ENCODE measurements at places on chromosomes 2 and 18.

GRCh38 chr2:128664499-128664971 is 345.9 kb upstream of the HS6ST1 start:
- DNase-seq, result peak; percentile 16

- DNase-seq, result peak; percentile 64
These were observed 6.5 kb downstream of the SPR start for GRCh38 chr2:72893594-72894319.

GRCh38 chr2:195543063-195543462 is 114.0 kb upstream of the SLC39A10 start:
- DNase-seq, result no peak

DNA sequence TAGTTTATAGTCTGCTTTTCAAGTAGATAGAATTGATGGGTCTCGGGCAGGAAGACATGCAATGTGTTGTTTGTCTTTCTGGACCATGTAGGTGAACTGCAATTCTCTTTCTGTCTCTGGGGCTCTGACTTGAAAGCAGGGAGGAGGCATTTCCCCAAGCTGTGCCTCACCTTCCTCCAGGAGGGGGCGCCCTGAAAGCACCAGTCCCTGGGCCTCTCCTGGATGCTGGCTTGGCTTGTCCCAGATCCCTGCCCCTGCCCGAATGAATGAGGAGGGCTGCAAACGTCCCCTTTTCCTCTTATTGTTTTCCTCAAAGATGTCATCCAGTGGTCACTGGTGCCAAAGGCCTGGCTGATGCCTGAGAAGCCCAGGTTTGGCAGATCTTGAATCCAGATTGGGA is 270.6 kb downstream of the CELF4 start:
- DNase-seq, result peak; percentile 72

DNA sequence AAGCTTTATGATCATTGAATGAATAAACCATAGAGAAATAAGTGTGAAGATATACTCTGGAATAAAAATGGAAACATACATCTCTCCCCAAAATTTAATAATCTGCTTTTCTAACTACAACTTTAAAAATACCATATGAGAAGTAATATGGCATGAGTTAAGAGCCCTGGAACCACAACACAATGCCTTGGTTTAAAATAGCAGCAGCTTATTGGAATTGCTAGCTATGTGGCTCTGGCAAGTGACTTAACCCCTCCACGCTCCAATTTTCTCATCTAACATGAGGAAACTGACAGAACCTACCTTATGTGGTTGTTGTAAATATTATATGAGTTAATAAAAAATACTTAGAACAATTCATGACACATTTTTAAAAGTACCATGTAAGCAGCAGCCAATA is 76.4 kb downstream of the VPS54 start:
- no peak for DNase-seq

DNA sequence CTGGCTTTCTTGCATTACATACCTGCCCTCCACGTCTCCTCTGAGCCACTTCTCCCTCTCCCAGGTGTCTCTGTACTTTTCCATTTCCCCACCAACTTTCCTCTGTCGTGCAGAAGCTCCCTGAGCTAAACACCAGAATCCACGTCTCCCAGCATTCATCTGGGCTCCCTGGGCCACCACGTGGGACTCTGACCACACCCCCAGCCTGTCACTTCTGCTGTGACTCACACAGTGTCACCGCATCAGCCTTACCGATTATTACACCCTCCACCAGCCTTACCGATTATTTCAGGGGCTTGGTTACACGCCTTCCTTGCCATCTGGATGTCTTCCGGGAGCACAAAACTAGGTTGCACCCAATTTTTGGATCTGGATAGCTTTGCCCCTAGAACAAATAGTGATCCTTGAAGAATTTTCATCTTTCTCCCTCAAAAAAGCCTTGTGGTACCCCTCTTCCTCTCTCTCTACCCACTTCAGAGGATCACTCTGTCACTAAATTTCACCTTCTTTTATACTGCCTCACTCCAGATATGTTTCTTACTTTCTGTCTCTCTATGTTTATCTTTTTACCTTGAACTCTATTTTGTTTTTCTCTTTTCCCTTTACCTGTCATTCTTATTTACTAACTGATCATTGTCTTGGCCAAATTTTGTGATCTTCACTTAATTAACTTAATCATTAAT is 136.9 kb upstream of the CAB39 start:
- DNase-seq, result no peak

GRCh38 chr18:56235071-56235470 is 403.3 kb downstream of the TXNL1 start:
- DNase-seq, result no peak

GRCh38 chr2:67548317-67549201 is 151.4 kb downstream of the ETAA1 start:
- DNase-seq, result no peak

DNA sequence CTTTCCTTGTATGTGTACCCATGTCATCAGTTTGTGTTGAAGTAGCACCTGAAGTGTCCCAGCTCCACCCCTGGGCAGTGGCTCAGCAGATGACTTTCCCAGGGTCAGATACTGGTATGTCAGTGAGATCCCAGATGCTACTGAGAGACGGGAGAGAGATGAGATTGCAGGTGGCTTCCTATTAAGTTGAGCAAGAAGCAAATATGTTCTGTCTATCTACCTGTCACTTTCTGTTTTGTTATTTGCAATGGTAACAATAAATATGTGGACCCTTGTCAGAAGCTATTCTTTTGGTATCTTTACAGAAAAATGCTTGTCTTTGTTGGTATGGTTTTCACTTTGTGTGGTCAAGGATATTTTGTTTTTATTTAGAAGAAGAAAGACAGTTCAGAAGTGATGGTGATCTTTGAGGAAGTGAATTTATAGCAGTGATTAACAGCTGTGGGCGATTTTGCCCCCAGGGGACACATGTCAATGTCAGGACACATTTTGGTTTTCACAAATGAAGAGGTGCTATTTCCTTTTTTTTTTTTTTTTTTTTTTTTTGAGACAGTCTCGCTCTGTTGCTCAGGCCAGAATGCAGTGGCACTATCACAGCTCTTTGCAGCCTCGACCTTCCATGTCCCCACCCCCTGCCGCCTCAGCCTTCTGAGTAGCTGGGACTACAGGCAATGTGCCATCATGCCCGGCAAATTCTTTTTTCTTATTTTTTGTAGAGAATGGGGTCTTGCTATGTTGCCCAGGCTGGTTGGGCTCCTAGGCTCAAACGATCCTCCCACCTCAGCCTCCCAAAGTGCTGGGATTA is 21.4 kb downstream of the MGAT5 start:
- DNase-seq, result no peak

- DNase-seq, result no peak
These were observed 70.8 kb upstream of the CDC42EP3 start for GRCh38 chr2:37742286-37742685.

GRCh38 chr2:128425731-128426620 is 107.3 kb upstream of the HS6ST1 start:
- DNase-seq, result no peak

GRCh38 chr2:144320491-144320890 is 199.4 kb downstream of the ZEB2 start:
- DNase-seq, result no peak

- no peak for DNase-seq
These were observed 64.0 kb upstream of the TRIB2 start for GRCh38 chr2:12652723-12653122.

- DNase-seq, result no peak
These were observed 286.8 kb upstream of the TRIB2 start for GRCh38 chr2:12429779-12430406.

DNA sequence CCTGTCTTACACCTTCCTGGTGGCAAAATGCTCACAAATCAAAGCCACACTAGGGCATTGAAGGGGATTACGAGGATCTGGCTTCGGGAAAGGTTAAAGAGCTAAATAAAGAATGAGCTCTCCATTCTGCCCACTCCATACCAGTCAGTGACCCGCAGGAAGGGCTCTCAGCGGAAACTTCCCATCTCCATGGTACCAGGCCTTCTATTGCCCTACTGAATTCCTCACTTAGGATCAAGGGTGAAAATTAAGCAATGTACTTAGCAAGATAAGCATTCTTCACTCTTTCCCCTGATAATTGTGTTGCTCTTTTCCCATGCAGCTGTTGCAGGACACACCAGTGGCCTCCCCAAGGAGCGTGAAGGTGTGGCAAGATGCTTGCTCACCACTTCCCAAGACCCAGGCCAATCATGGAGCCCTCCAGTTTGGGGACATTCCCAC is 75.6 kb upstream of the TTC39C start:
- no peak for DNase-seq

DNA sequence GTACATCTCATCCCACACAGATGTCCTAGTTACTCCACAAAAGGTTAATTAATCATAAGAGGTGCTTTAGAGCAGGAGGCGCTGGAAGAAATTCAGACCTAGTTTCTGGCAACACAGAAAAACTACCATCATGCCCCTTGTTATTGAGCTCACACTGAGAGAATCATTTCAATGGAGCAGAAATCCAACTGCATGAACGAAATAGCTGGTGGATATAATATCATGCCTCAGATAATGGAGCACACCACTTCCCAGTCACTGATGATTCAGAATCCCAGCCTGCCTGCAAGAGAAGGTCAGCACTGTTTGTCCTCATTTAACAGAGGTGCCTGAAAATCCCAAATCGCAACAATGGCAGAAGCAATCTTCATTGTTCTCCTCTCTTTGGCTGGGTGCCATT is 125.8 kb upstream of the CREB1 start:
- DNase-seq, result no peak

- DNase-seq, result no peak
These were observed 8.5 kb upstream of the STK39 start for GRCh38 chr2:168255866-168256265.

GRCh38 chr2:127641133-127641532 is 4.8 kb upstream of the GPR17 start:
- DNase-seq, result no peak

DNA sequence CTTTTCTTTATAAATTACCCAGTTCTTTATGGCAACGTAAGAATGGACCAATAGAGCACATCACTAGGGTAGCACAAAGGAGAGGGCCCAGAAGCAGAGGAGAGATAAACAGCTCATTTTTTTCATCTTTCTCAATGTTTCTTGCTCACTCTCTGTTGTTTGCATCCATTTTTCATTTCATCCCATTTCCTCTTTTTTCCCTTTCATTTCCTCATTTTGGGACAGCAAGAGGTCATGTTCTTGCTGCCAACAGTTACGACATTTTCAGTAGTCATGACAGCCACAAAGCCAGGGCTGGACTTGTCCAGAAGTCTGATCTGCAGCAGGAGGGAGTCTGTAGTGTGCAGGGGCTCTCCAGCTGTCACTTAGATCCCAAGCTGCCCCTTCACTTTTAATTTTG is 52.7 kb upstream of the CYP1B1 start:
- no peak for DNase-seq

- DNase-seq, result no peak
These were observed 16.1 kb upstream of the GNAL start for GRCh38 chr18:11672846-11673454.

GRCh38 chr2:128323555-128323931 is 4.9 kb upstream of the HS6ST1 start:
- DNase-seq, result peak; percentile 15

GRCh38 chr2:14423145-14423906 is 209.2 kb upstream of the LRATD1 start:
- DNase-seq, result no peak

- DNase-seq, result no peak
These were observed 21.4 kb downstream of the DLGAP1 start for GRCh38 chr18:4433717-4434116.

GRCh38 chr2:165535471-165535870 is 66.0 kb downstream of the CSRNP3 start:
- no peak for DNase-seq

GRCh38 chr2:150388289-150388625 is 99.2 kb downstream of the RND3 start:
- no peak for DNase-seq

- no peak for DNase-seq
These were observed 62.4 kb downstream of the KLHL29 start for GRCh38 chr2:23447405-23447804.

- DNase-seq, result no peak
These were observed 150.8 kb downstream of the AQP4 start for GRCh38 chr18:26714739-26715138.

DNA sequence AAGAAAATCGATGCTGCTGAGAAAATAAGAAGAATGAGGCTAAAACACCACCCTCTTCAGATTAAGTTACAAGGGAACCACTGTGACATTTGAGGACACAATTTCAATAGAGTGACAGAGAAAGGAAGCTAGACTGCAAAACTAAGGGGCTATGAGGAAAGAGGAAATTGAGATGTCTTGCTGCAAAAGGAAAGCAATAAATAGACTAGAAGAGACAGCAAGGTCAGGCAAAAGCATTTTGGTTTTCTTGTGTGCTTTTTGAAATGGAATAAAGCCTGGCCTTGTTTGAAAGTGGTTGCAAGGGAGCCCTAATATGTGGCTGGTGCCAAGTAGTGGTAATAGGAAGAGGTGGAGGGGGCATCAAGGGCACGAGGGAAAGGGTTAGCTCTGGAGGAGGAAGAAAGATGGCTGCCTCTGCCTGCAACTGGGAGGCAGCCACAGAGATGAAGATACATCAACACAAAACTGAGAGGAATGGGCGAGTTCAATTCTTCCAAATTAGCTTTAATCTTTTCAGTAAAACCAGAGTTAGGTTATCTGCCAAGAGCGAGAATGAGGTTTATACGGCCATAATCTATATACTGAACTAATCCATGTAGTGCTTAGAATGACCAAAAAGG is 1.2 kb upstream of the MRO start:
- DNase-seq, result no peak

DNA sequence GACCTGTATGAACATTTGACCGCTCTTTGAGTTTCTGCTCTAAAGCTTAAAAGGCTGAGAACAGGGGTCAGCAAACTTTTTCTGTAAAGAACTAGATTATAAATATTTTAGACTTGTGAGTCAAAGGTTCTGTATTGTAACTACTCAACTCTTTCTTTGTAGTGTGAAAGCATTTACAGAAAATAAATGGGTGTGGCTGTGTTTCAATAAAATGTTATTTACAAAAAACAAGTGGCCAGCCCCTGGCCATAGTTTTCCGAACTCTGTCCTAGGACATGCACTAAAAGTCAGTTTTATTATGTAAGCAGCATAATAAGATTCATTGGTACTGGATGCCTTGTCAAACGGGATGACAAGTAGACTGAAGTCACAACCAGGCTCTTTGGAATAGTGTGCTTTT is 434.9 kb downstream of the ZEB2 start:
- no peak for DNase-seq

DNA sequence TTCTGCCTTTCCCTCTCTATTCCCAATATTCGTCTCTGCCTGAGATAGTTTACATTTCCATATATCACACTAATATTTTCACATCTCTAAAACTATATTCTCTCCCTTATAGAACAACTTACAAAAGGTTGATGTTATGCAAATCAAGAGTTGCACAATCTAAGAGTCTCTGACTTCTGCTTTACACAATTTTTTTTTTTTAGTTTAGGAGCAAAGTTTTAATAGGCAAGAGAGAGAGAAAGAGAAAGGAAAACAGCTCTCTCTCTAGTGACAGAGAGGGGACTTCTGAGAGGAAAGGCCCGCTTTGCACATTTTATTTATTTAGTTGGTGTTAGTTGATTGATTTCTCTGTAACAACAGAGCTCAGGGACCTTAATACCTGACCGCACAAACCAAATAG is 380.2 kb downstream of the TXNL1 start:
- DNase-seq, result no peak
